ENCODE measurements at places on chromosomes 6 and 20.

DNA sequence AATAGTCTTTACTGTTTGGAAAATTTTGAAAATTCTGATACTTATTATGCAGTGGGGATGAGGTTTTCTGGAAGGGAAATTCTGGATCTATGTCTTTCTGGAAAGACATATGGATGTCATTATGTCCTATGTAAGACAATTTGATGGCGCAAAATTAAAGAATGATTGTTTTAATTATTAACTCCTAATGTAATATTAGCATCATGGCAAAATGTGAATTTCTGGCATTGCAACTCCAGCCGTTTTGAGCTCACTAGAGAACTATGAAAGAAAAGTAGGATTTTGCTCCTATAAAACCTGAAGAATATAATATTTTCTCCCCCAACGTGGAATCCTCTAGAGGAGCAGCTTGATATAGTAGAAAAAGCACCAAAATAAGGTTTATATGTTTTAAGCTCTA, 243.2 kb downstream of the RFPL4B start:
- no peak for DNase-seq

GRCh38 chr6:167152862-167153261, 4.9 kb downstream of the GPR31 start:
- DNase-seq = no peak

DNA sequence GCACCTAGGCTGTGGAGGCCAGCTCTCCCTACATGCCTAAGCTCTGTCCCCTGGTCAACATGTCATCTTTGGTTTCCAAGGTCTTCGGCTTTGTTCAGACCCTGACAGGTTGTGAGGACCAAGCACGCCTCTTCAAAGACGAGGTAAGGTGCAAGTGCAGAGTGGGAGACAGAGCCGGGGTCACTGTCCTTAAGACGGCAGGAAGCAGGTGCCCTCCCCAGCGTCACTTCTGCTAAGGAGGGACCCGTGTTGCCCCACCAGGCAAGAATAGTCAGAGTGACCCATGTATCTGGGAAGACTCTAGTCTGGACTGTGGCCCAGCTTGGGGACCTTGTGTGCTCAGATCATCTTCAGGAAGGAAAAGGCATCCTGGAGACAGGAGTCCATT, 18.2 kb upstream of the SGK2 start:
- no peak for DNase-seq

DNA sequence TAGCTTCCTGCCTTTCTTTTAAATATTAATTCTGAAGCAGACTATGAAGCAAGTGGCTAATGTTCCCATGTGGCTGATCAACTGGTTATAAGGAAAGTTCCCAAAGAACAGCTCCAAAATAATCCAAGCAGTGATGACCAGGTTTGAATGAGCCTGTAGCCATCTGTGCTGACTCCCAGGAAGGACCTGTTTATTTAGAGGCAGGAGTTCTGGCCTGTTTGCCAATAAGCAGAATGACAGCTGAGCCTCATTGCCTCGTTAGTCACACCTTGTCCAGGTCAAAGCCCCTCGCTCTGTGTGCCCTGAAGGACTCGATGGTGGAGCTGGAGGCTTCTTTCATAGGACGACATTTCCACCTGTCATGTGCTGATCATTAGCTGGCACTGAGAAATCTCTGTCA, 97.4 kb downstream of the TMEM170B start:
- no peak for DNase-seq

DNA sequence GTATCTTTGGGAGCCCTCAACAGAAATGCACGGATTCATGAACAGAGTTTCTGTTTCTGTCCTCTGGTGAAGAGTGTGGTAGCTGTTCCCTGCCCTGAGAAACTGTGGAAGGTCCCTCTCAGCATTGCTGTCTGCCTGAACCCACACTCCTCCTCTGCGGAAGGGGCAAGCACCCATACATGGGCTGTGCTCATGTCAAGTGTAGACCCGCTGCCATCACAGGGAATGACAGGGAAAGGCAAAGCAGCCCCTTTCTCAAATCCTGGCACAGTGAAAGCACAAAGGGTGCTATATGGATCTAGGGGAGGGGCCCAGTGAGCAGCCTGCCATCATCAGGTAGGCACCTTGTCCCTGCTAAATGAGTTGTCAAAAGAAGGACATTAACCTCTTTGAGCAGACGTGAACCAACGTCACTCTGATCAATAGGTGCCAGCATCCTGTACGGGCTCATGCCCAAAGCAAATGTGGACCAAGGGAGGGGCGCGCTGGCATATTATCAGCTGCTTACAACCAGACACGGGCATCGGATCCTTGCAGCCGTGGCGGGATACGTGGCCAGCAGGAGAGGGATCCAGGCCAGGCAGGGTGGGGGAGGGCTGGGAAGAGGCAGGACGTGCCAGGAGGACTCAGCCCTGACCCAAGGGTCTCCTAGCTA, 231.2 kb upstream of the PMEPA1 start:
- no peak for DNase-seq

DNA sequence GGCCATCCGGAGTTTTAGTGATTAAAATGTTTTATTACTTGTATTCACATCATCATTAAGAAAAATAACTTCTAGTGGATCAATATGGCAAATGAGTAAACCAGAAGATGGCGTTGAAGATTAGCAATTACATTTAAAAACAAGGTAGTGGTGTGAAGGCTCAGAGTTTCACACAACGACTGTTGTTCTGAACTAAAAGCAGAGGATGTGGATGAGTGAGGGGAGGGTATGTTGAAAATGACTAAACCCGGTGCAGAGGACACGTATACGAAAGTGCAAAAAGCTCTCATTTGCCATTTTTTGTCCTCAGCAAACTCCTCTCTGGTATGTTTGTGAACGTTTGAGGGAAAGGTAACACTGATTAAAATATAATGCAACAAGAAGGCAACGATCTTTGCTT, 1.9 kb upstream of the IRF4 start:
- DNase-seq = no peak

DNA sequence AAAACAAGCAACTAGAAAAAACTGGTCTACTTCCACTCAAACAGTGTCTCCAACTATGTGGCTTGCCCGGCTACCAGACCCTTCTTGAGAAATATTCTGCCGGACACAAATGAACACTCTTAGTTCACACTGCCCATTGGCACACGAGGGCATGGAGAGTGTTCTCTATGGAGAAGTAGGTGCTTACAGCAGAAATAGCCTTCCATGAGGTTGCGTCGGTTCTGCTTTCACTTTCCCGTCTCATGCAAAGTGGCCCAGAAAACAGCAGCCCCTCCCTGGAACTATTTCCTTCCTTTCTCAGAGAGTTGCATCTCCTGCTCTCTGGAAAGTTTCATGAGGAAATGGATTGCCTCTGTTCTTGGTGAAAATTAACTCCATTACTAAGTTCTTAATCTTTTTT, 9.5 kb upstream of the HLA-DOA start:
- DNase-seq = no peak

- no peak for DNase-seq
Measured at GRCh38 chr20:57301026-57301425, 28.6 kb upstream of the SPO11 start.

DNA sequence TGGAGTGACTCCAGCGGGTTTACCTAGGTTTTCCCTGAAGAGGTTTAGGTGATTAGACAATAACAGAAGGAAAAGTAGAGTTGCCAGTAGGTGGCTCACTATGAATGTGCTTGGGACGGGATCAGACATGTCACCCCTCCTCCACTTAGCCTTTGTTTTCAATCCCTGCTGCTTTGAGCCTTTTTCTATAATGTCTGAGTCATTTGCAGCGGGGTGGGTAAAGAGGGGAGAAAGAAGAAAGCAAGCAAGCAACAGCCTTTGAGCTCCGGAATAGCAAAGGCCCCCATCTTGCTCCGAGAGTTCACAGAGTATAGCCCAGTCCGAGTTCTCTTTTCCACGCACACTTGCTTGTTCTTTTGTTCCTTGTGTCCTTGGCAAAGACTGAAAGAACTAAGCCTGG, 129.1 kb downstream of the PACRG start:
- DNase-seq = no peak

DNA sequence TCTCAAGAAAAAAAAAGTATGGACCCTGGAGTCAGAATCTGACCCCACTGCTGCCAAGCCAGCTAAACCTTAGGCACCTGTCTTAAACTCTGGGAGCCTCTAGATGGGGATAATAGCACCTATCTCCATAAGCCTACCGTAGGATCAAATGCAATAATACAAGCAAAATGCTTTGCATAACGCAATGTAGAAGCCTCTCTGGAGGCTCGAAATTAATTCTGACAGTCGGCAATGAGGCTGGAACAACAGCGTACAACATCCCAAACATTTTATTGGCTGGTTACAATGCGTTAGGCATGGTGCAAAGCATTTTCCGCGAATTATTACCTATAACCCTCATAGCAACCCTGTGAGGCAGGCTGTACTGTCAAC, 521 bp downstream of the CDK5RAP1 start:
- no peak for DNase-seq

DNA sequence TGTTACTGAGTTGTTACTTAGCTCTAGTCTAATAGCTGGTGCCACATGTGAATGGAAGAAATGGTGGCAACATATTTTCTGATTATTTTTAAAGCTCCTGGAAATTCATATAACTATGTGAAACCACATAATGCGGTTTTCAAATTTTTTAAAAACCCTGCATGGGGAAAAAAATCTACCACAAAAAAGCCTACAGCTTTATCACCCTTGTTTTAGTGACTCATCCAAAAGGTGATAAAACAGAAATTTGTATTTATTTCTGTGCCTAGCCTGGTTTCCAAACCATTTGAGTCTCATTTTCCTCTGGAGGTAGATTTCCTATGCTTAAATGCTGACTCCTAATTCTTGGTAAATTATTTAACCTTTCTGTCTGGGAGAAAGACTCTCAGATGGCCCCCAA, 5.4 kb upstream of the FBXO30 start:
- no peak for DNase-seq

DNA sequence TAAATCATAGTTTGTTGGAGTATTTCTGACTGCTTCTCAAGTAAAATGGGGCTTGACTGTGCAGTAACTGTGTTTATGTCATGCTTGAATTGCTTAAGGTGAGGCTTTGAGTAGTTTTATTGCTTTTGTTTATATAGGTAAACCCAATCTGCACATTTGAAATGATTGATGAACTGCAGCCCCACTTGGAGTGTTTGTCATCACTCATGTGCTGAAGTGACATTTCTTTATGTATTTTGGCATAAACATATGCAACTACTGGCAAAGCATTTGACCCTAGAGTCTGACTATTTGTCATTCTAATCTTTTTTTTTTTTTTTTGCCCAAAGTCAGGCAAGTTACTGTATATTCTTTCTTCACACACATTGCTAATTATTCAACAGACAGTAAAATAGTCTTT, 491.4 kb upstream of the POU3F2 start:
- DNase-seq = no peak

DNA sequence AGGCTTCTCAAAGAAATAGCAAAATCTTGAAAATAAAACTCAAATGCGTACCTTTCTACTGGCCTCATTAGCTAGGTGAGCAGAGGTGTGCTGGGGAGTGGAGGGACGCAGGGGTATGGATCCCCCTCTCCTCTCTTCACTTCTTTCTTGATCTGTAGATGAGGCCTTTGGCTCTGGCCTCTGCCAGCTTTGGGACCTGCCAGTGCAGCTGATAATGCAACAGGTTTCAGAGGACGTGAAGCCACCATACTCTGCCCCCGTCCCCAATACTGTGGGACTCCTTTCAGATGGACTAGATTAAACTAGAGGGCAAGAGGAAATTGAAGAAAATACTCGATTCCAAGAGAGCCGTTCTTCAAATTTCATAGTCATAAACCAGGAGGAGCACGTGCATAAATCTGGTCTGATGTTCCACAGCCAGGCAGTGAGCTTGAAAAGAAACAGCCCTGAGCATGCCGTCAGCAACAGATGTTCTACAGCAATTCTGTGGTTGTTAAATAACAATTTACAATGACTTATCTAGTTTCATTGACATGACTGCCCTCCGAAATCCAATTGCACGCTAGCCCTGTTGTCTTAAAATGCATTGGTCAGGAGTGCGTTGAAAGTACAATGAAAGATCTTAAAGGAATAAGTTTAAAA, 245.3 kb upstream of the FOXQ1 start:
- no peak for DNase-seq

- no peak for DNase-seq
Measured at GRCh38 chr20:13338097-13338661, 117.1 kb downstream of the ISM1 start.

DNA sequence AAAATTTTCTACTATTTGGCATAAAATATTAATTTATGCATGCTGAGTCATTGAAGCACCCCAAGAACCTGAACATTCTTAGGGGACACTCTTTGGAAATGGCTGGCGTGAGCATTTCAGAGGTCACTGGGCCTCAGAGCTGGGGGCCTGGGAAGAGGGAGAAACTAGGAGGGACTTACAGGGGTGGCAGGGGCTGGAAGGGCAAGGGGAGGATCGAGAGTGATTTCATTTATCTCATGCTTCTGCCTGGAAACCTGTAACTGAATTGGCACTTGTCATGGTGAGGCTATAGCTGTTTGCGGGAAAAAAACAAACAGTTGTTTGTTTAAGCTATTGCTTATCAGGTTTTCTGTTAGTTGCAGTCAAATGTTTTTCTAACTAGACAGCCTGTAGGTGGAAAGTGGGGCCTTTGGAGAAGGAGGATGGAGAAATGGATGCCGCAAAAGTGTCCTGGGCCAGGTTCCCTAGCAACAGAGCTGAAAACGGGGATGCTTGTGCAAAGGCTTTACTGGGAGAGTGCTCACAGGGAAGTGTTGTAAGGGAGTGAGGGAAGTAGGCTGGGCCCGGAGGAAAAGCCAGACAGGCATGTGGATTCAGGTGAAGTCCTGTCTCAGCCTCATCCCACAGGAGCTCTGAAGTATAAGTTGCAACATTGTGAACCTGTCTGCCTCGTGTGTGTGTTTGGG, 36.4 kb upstream of the KAT14 start:
- DNase-seq = no peak

- DNase-seq = no peak
Measured at GRCh38 chr20:25579081-25579770, 6.1 kb downstream of the NINL start.

GRCh38 chr6:167208819-167209576, 51.2 kb upstream of the GPR31 start:
- DNase-seq = no peak

DNA sequence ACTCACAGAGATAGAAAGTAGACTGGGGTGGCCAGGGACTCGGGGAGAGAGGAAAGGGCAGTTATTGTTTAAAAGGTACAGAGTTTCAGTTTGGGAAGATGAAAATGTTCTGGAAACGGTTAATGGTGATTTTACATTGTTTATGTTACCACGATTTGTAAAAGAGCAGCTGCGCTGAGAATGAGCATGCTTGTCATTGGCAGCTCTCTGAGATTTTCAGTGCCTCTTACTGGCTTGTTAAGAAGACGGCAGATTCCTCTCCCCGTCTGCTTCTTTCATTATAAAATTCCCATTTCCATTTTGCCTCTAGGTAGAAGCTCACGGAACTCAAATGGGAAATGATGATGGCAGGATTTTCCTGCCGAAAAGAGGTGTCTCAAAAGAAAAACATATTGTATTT, 39.7 kb upstream of the PPP1R3G start:
- DNase-seq = no peak

- no peak for DNase-seq
Measured at GRCh38 chr20:55053389-55053788, 578.0 kb downstream of the DOK5 start.
